ENCODE measurements at places on chromosomes 12 and 14.

GRCh38 chr14:71166180-71166837 lies 259.1 kb downstream of the PCNX1 start:
- H3K27ac ChIP-seq = no peak overlapping the region
- H3K27me3 ChIP-seq = no peaks in the 10 kb centered on the region
- no peaks in the 10 kb centered on the region for H3K36me3 ChIP-seq

GRCh38 chr14:68172627-68173026 lies 353.0 kb downstream of the RAD51B start:
- H3K36me3 ChIP-seq = no peaks in the 10 kb centered on the region
- H3K27ac ChIP-seq = no peak overlapping the region
- H3K4me1 ChIP-seq = no peaks in the 10 kb centered on the region

DNA sequence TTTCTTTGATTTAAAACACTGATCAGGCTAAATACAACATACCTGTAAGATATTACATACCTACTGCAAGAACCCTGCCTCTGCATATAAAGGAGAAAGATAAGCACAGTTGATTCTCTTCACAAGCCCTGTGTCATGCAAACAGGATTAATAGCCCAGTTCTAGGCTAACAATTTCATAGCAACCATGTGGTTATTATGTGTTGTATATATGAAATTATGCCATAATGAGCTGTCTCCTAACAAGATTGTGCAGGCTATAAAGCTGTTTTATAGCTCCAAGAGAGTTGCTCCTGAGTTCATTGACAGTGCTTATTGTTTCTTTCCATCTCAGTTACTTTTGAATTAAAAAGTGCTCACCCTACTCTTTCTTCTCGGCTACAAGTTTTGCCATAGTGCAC lies 609.3 kb downstream of the DIO2 start:
- DNase-seq = no peak
- no peaks in the 10 kb centered on the region for H3K27me3 ChIP-seq
- no peak overlapping the region for H3K27ac ChIP-seq

- peaks cover 30% of the 10 kb centered on the region for H3K4me1 ChIP-seq
- H3K4me3 ChIP-seq = no peak overlapping the region
- DNase-seq = no peak
- H3K36me3 ChIP-seq = no peaks in the 10 kb centered on the region
Observed at GRCh38 chr14:99268810-99269707, 2.9 kb downstream of the BCL11B start.

- H3K36me3 ChIP-seq = no peaks in the 10 kb centered on the region
- H3K27ac ChIP-seq = peak overlapping the region; percentile 54
- DNase-seq = peak; percentile 93
- H3K27me3 ChIP-seq = no peaks in the 10 kb centered on the region
- no peaks in the 10 kb centered on the region for H3K4me1 ChIP-seq
- H3K4me3 ChIP-seq = no peak overlapping the region
Observed at GRCh38 chr12:117408161-117408791, 46.9 kb upstream of the NOS1 start.

DNA sequence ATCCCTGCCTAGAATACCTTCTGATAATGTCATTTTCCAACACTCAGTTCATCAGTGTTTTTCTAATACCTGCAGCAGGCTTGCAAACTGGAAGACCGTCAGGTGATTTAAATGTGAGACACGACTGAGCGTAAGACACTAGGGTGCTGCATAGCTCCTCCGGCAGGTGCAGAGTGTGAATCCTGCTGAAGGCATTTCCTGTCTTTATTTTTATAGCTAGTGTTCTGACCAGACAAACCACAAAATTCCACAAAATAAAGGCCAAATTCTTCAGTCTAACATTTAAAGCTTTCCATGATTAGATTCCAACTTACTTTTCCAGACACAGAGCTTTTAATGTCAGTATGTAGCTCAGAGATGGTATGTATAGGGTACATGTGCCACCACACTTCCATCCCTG lies 70.7 kb downstream of the BBS10 start:
- no peaks in the 10 kb centered on the region for H3K36me3 ChIP-seq
- DNase-seq = no peak
- no peaks in the 10 kb centered on the region for H3K27me3 ChIP-seq
- H3K4me3 ChIP-seq = no peak overlapping the region
- no peak overlapping the region for H3K27ac ChIP-seq

GRCh38 chr14:22994762-22995275 lies 12.5 kb upstream of the AJUBA start:
- H3K4me1 ChIP-seq = peaks cover 21% of the 10 kb centered on the region
- no peaks in the 10 kb centered on the region for H3K27me3 ChIP-seq
- DNase-seq = peak; percentile 96
- no peaks in the 10 kb centered on the region for H3K36me3 ChIP-seq
- H3K4me3 ChIP-seq = no peak overlapping the region

- no peak for DNase-seq
- no peaks in the 10 kb centered on the region for H3K27me3 ChIP-seq
- H3K27ac ChIP-seq = no peak overlapping the region
- H3K4me1 ChIP-seq = no peaks in the 10 kb centered on the region
Observed at GRCh38 chr12:10052193-10052913, 21.9 kb downstream of the CLEC9A start.

DNA sequence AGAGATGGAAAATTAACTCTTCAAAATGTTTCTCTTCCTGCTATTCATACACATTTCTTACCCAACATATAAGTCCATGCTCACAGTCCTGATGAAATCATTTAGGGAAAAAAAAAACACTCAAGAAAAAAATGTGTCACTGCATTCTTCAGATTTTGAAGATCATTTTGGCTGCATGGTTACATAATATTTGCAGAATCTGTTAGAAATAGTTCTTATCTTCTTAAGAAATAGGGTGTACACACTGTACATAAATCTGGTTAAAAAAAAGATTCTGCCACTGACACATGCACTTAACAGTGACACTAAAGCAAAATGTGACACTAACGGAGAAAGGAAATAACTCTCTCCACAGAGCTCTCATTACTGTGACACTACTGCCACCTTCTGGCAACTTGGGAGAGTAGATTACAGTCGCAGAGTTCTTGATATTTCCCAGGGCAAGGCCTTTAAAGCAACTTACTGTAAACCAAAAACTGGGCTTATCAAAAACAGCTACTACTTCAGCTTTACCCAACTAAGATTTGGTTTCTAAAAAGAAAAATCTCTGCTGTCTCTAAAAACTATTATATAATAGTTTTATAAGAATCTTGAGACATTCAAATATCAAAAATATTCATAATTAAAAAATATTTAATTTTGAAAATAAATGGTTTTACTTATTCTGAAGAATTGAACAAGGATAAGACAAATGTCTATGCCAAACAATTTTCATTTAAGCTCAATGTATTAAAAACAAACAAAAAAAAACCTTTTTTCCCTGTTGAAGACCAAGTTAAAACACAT lies 65.0 kb downstream of the SETD3 start:
- H3K27ac ChIP-seq = no peak overlapping the region
- no peaks in the 10 kb centered on the region for H3K27me3 ChIP-seq
- peak; percentile 43 for DNase-seq
- no peak overlapping the region for H3K4me3 ChIP-seq

- H3K27ac ChIP-seq = peak overlapping the region; percentile 87
- DNase-seq = no peak
- H3K4me1 ChIP-seq = peaks cover 64% of the 10 kb centered on the region
- peaks cover 13% of the 10 kb centered on the region for H3K36me3 ChIP-seq
- H3K27me3 ChIP-seq = no peaks in the 10 kb centered on the region
Observed at GRCh38 chr12:116734156-116734768, 3.6 kb downstream of the SPRING1 start.

- no peak for DNase-seq
- H3K27ac ChIP-seq = no peak overlapping the region
- no peaks in the 10 kb centered on the region for H3K27me3 ChIP-seq
- H3K4me1 ChIP-seq = peaks cover 10% of the 10 kb centered on the region
Observed at GRCh38 chr14:35958499-35958898, 132.4 kb downstream of the BRMS1L start.

- H3K27me3 ChIP-seq = no peaks in the 10 kb centered on the region
- no peaks in the 10 kb centered on the region for H3K36me3 ChIP-seq
- DNase-seq = no peak
- H3K4me1 ChIP-seq = no peaks in the 10 kb centered on the region
- H3K27ac ChIP-seq = no peak overlapping the region
Observed at GRCh38 chr12:18120899-18121298, 30.9 kb upstream of the RERGL start.

- H3K4me3 ChIP-seq = no peak overlapping the region
- H3K4me1 ChIP-seq = peaks cover 5% of the 10 kb centered on the region
- peak overlapping the region; percentile 2 for H3K27ac ChIP-seq
- no peaks in the 10 kb centered on the region for H3K27me3 ChIP-seq
Observed at GRCh38 chr12:25051656-25052195, 102.8 kb upstream of the BCAT1 start.

DNA sequence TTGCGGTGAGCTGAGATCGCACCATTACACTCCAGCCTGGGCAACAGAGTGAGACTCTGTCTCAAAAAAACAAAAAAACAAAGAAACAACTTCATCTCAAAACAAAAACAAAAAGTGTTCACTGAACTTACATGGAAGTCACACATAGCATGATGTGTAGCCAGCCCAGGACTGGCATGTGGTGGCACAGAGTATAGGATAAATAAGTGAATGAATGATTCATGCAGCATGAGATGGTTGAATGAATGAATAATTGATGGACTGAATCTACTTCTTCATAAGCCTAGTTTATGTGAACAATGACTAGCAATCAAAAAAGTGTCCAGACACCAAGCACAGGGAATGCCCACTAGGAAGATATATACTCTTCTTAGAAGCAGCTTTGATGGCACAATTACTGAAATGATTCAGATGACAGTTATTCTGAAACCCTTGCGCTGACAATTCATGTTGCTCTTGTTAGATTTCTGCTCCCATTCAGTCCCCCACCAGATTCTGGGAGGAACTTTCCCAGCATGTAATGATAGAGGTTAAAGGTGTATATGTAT lies 31.6 kb upstream of the SERPINA6 start:
- DNase-seq = no peak
- H3K36me3 ChIP-seq = no peaks in the 10 kb centered on the region
- no peaks in the 10 kb centered on the region for H3K4me1 ChIP-seq
- no peaks in the 10 kb centered on the region for H3K27me3 ChIP-seq
- no peak overlapping the region for H3K27ac ChIP-seq

GRCh38 chr12:23576372-23576771 lies 373.1 kb downstream of the SOX5 start:
- no peaks in the 10 kb centered on the region for H3K27me3 ChIP-seq
- DNase-seq = no peak
- no peaks in the 10 kb centered on the region for H3K4me1 ChIP-seq
- H3K36me3 ChIP-seq = no peaks in the 10 kb centered on the region
- no peak overlapping the region for H3K27ac ChIP-seq
- no peak overlapping the region for H3K4me3 ChIP-seq

DNA sequence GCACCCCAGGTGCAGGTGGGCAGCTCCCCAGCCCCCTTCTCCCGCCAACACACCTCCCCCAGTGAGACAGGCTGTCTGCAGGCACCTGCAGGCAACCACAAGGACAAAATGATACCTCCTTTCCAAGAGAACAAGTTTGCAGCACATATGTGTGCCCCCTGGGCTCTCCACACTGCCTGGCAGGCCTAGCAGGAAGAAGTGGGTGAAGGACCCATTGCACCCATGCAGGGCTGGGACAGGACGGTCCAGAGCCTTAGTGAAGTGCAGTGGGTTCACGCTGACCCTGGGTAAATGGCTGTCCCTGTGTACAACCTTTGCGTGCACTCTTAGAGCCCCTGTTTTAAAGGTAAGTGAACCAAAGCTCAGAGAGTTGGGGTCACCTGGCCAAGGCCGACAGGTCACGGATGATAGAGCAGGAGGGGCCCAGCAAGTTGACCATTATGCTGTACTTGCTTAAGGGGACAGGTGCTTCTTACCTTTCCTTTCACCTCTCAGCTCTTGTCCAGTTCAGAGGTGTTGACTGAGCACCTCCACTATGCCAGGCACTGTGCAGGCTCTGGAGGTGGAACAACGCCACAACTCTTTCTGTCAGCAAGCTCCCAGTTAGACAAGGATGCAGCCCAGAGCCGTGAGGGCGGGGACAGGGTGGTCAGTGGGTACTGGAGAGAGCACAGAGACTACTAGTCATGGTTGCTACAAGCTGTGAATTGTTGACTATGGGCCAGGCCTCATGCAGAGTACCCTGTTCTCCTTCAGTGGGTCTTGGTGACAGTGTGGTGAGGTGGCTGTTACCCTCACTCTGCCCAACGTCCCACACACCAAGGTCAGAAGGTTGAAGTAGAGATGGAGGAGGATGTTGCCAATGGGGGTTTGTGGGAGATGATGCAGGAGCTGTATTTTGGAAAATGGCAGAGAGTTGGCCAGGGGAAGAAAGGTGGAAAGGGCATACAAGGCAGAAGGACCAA lies 125.9 kb downstream of the PAPOLA start:
- H3K36me3 ChIP-seq = no peaks in the 10 kb centered on the region
- no peak overlapping the region for H3K27ac ChIP-seq

GRCh38 chr14:62706217-62706616 lies 339.0 kb downstream of the KCNH5 start:
- H3K4me3 ChIP-seq = no peak overlapping the region
- no peaks in the 10 kb centered on the region for H3K27me3 ChIP-seq

- no peaks in the 10 kb centered on the region for H3K36me3 ChIP-seq
- H3K4me1 ChIP-seq = no peaks in the 10 kb centered on the region
- H3K27ac ChIP-seq = no peak overlapping the region
- no peak for DNase-seq
- no peak overlapping the region for H3K4me3 ChIP-seq
- no peaks in the 10 kb centered on the region for H3K27me3 ChIP-seq
Observed at GRCh38 chr12:46674129-46674528, 151.7 kb downstream of the SLC38A4 start.

- H3K27ac ChIP-seq = no peak overlapping the region
- DNase-seq = no peak
- H3K4me3 ChIP-seq = no peak overlapping the region
- peaks cover 4% of the 10 kb centered on the region for H3K4me1 ChIP-seq
Observed at GRCh38 chr14:31566456-31566855, 5.3 kb downstream of the NUBPL start.

- no peaks in the 10 kb centered on the region for H3K36me3 ChIP-seq
- peak overlapping the region; percentile 46 for H3K27ac ChIP-seq
- peak; percentile 16 for DNase-seq
- H3K4me1 ChIP-seq = no peaks in the 10 kb centered on the region
Observed at GRCh38 chr12:88579601-88580050, 645 bp downstream of the KITLG start.

- H3K4me3 ChIP-seq = no peak overlapping the region
- DNase-seq = peak; percentile 25
Observed at GRCh38 chr12:132608231-132609171, 1.9 kb downstream of the LRCOL1 start.

GRCh38 chr12:75103822-75104221 lies 105.8 kb downstream of the KCNC2 start:
- H3K36me3 ChIP-seq = no peaks in the 10 kb centered on the region
- H3K27ac ChIP-seq = no peak overlapping the region
- no peak for DNase-seq
- no peaks in the 10 kb centered on the region for H3K27me3 ChIP-seq
- H3K4me3 ChIP-seq = no peak overlapping the region
- H3K4me1 ChIP-seq = no peaks in the 10 kb centered on the region

DNA sequence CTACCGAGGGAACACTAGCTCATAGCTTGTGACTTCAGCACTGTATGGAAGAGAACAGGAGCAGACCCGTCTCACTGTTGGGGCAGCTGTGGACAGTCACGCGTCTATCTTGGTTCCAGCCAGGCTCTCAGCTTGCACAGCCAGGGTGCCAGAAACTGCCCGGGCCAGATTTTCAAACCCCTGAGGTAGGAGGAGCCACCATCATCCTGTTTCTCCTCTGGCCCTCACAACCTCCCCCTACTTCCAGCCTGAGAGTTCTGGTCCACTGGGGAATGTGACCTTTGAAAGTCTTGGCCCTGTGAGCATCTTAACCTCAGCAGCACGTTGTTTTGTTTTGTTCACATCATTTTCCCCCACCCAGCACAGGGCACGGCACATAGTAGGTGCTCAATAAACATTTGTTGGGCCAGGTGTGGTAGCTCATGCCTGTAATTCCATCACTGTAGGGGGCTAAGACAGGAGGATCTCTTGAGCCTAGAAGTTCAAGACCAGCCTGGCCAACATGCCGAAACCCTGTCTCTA lies 50.4 kb downstream of the PSMA6 start:
- peak overlapping the region; percentile 98 for H3K27ac ChIP-seq
- H3K36me3 ChIP-seq = no peaks in the 10 kb centered on the region
- H3K4me3 ChIP-seq = peak overlapping the region; percentile 6
